ENCODE measurements at places on chromosomes 4 and X. TPM values are rescaled to one million over a fixed set of nuclear protein-coding genes. Genes with fewer than 3 reads are reported as not detected.
A peak's percentile ranks its signal among the peaks of the same experiment; 100 is the strongest.

- H3K4me3 ChIP-seq: no peak overlapping the region
- no peaks in the 10 kb centered on the region for H3K27me3 ChIP-seq
- DNase-seq: no peak
Measured at GRCh38 chr4:21641696-21642095, 306.9 kb downstream of the KCNIP4 start.

DNA sequence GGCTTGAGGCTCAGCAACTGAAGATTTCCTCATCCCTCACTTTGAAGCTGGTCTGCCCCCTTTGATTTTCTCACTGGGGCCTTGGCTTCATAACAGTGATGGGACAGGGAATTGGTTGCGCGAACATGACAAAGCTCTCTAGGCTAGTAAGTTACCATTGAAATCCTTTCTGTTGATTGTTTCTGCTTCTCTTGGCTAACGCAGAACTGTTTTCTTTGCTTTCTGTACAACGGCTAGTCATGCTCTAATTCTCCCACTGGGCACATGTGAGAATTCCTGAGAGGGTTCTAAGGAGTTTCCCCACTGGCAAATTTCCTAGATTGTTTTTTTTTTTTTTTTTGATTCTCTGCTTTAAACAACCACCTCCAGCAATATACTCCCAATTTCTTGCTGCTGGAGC, 738.6 kb downstream of the PCDH7 start:
- H3K36me3 ChIP-seq: no peaks in the 10 kb centered on the region
- no peak overlapping the region for H3K27ac ChIP-seq
- DNase-seq: no peak
- H3K4me1 ChIP-seq: no peaks in the 10 kb centered on the region
- H3K27me3 ChIP-seq: no peaks in the 10 kb centered on the region
- H3K4me3 ChIP-seq: no peak overlapping the region

- H3K36me3 ChIP-seq: no peaks in the 10 kb centered on the region
- no peak overlapping the region for H3K4me3 ChIP-seq
- H3K27ac ChIP-seq: no peak overlapping the region
- DNase-seq: peak; percentile 40
- no peaks in the 10 kb centered on the region for H3K4me1 ChIP-seq
Measured at GRCh38 chr4:1026115-1026514, 14.7 kb downstream of the FGFRL1 start.

GRCh38 chrX:131894995-131895394, 128.1 kb upstream of the STK26 start:
- no peaks in the 10 kb centered on the region for H3K36me3 ChIP-seq
- no peak for DNase-seq
- H3K27ac ChIP-seq: no peak overlapping the region
- no peaks in the 10 kb centered on the region for H3K27me3 ChIP-seq
- no peaks in the 10 kb centered on the region for H3K4me1 ChIP-seq

The SGCB gene
- 7.7 TPM for total RNA-seq

The PDHA1 gene
- 84.0 TPM for total RNA-seq
